ENCODE measurements at places on chromosomes 7 and 10.

GRCh38 chr10:2943932-2944614, 123.3 kb upstream of the PFKP start:
- DNase-seq: no peak

- DNase-seq: no peak
Observed at GRCh38 chr10:112708461-112708860, 241.6 kb upstream of the TCF7L2 start.

DNA sequence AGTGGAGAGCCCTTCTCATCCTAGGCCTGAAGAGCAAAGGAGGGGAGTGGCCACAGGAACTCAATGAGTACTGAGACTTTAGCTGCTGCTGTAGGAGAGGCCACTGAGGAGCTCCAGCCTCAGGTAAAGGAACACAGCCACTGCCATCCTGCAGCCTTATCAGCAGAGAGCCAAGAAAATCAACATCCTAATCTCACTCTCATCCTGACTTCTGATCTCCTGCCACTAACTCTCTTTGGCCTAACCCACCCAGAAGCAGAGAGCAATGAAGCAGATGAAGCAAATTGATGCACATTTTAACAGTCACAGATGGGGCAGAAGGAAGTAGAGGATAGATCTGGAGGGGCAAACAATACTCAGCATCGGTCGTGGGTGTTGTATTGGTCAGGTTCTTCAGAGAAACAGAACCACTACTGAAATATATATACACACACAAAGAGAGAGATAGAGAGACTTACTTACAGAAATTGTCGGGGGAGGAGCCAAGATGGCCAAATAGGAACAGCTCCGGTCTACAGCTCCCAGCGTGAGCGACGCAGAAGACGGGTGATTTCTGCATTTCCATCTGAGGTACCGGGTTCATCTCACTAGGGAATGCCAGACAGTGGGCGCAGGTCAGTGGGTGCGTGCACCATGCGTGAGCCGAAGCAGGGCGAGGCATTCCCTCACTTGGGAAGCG, 297.6 kb downstream of the MTERF1 start:
- DNase-seq: no peak

GRCh38 chr10:80172896-80173295, 32.4 kb downstream of the ANXA11 start:
- no peak for DNase-seq

DNA sequence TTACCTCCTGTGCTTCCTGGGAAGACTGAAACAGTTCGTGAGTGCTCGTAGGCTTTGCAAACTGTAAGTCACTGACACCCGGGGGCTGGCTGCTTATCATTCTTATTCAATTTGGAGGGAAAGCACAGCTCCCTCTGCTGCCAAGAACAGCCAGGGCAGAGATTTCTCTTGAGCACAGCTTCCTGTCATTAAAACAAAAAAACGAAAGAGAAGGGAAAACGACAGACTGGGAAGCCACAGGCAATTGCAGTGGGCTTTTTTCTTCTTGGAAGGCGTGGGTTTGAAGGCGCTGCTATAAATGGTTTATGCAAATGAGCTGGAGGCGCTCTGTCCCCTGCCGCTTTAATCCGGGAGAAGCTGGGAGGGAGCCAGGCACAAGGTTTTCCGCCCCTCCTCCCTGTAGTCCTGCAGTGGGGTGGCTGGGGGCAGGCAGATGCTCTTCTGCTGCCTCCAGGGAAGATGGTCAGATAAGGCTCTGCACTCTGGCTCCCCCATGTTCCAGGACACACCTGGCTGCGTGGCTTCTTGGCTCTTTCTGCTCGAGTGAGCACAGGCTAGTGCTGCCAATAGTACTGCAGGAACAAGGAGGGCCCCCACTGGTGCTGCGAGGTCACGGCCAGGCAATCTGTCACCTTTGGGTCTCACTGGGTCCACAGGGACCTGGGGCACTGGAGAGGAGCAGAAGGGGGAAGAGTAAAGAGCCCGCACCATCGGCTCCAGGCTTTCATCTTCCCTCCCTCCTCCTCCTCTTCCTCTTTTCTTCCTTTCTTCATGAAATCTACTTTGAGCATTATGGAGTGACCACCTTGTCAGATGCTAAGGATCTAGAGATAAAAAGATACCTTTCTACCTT, 49.5 kb downstream of the NEURL1 start:
- DNase-seq: peak; percentile 63

- DNase-seq: no peak
Observed at GRCh38 chr7:36814311-36814710, 90.0 kb upstream of the AOAH start.

DNA sequence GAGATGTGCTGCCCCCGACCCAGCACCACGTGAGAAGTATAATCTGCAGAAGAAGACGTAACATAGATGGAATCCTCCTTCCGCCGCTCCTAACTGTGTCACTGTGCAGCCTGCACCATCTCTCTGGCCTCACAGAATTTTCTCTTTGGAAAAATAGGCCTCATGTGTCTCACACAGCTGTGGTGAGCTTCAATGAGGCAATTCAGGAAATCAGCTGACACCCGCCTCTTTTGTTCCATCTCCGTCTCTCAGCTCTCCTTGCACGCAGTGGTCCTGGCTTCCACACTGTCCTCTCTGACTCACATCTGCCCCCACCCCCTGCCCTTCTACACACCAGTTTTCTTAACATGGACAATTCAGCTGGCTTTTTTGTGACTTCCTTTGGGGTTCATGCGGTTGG, 7.2 kb downstream of the C10orf90 start:
- no peak for DNase-seq

DNA sequence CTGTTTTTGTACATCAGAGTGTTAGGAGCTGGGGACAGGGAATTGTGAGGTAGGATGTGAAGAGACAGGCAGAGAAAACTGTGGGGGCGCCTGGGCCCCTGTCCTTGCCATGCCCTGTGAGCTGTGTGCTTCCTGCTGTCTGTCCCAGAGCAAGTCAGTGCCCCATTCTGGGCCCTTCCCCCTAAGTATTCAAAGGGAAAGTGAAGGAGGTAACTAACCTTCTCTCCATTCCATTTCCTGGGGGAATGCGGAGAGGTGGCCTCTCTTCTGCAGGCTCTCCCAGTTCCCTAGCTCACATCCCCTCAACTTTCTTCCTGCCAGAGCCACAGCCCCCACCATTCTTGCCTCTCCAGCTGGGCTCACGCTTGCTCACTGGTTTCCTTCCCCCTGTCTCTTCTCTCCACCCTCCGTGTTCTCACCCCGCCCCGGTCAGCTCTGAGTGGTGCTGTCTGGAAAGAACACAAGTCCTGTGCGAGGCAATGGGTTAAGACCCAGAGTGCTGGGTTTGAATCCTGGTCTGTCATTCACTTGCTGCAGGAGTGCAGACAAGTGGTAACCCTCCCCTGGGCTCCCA, 9.7 kb upstream of the VSIR start:
- DNase-seq: no peak

DNA sequence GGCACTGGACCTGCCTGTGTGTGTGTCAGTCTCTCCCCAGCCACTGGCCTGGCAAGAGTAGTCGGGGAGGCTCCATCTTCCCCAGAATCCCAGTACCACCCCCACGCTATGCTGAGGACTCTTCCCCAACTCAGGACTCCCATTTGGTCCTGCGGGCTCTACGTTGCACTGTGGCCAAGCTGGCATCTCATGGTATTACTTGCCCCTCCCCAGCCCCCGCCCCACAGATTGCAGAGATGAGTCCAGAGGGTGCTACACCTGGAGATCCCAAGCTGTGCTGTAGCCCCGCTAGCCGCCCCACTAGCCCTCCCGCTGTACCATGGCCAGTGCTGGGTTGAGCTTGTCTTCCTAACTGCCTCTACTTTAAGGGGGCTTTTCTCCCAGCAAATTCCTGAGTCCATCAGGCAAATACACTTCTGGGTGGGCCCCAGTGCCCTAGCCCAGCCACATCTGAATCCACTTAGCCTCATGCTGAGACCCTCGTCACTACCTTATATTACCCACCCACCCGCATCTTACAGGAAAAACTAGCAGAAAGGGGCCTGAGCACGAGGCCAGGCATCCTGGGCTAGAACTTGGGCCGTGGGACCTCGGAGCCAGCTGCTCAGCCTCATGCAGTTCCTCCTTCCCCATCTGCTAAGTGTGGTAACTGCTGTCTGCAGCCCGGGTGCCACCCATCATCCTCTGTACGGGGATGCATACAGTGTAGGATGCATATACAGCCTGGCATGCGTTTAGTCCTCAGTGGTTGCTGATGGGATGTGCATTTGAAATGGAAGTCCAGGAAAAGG, 65.8 kb upstream of the CACUL1 start:
- DNase-seq: no peak

GRCh38 chr10:29322918-29323317, 34.0 kb downstream of the LYZL1 start:
- no peak for DNase-seq

GRCh38 chr7:21999896-22000295, 54.2 kb upstream of the CDCA7L start:
- DNase-seq: no peak

DNA sequence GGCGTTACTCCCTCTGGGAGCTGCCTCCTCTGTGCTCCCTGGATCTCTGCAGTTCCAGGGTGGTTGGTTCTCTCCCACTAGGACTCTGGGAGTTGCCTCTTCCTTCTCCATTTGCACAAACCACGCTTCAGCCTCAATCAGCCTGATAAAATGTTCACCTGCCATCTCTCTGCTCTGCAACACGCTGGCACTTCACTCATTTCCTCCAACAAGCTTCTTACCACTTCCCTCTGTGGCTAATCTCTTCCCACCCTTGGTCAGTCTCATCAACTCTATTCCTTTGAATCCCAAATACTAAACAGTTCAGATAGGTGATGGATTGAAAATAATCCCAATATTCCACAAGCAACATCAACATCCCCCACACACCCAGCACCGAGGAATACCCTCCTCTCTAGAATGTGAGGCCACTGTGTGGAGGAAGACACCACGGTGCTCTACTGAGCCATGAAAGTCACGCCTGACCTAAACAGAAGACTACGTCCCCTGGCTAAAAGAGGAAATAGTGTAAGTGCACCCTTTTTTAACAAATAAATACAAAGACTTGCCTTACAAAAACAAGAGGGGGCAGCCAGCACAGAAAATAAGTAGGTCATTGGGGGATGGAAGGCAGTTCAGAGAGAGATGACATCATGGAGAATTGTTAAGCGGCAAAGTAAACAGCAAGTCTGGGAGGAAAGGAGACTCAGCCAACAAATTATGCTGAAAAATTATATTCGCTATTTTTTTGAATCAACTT, 1.9 kb upstream of the FAM170B start:
- no peak for DNase-seq

GRCh38 chr10:122286867-122287266, 15.8 kb downstream of the BTBD16 start:
- peak; percentile 70 for DNase-seq

DNA sequence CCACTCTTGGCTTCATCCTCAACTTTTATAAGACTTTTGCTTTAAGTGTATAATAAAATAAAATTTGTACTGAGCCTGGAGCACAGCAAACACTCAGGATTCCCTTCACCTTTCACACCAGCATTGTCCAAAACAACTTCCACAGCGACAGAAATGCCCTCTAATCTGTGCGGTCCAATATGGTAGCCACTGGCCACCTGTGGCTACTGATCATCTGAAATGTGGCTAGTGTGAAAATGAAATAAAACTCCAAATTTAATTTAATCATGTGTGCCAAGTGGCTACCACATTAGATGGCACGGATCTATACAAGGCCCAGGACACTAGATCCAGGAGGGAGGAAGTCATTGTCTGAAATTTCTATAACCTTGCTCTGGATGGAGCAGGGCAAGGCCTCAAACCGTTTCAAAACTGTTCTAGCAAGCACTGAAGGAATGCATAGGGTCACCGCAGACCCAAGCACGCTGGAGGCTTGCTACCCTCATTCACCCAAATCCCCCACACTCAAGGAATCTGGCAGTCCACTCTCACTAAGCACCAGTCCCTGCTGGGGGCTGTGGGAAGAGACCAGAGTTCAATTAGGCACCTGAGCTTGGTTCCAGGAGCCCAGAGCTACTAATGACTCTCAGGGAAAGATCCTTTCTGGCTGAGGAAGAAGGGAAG, 6.3 kb upstream of the MYO1G start:
- no peak for DNase-seq

DNA sequence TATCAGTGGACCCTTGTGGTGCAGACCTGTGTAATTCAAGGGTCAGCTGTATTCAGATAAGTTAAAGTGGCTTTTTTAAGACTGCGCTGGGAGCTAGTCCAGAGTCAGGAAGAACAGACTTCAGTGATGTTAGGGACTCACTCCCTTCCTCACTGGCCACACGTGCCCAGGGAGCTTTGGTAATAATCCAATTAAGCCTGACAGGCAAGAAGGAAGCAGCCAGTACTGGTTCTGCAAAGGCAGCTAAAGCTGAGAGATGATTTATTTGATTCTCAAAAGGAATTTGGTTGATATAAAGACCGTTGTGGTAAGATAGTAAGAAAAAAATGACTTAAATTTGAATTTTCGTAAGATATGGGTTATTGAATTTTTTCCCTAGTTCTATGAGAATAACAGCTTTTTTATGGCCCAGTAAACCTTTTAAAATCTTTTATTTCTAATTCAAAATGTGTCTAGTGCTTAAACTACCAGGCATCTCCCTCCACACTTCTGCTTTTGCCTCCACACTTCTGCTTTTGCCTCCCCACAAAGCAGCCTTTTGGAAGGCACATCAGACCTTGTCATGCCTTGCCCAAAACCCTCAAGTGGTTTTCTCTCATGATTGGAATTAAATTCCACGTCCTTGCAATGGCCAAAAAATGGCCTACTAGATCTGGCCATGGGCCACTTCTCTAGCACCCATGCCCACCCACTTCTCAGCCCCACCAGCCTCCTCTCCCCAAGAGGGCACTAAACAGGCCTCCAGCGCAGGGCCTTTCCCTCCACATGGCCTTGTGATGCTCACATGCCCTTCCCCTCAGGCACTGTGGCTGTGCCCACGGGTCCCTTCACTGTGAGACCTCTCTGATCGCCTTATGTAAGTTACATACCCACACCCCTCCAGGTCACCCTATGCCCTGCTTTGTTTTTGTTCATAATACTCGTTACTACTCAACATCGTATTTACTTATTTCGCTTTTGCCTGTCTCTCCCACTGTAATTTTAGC, 92.5 kb downstream of the POU6F2 start:
- peak; percentile 15 for DNase-seq
